NCI-H146 (cell line): ENCODE measurements at places on chromosomes 16 and 17.

DNA sequence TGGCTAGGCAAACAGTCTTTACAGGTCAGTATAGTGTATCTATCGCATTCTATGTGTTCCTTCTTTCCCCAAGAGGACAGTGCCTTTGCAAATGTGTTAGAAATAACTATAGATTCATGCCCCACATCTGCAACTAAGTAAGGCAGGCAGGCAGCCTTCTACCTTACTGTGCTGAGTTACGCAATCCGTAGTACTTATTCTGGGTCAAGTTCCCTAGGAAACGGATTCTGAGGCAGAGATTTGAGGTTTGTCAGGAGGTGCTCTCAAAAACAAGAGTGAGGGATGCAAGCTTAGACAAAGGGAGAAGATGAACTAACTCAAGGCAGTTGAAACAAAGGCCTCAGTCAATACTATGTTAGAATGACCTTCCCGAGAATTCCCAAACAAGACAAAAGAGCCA lies 12.7 kb upstream of the ANKFY1 start:
- no peak for DNase-seq

- no peak for DNase-seq
Measured at GRCh38 chr16:57846078-57846697, 43.9 kb upstream of the KIFC3 start.

- DNase-seq: no peak
Measured at GRCh38 chr17:14302091-14302430, 1.2 kb downstream of the HS3ST3B1 start.

DNA sequence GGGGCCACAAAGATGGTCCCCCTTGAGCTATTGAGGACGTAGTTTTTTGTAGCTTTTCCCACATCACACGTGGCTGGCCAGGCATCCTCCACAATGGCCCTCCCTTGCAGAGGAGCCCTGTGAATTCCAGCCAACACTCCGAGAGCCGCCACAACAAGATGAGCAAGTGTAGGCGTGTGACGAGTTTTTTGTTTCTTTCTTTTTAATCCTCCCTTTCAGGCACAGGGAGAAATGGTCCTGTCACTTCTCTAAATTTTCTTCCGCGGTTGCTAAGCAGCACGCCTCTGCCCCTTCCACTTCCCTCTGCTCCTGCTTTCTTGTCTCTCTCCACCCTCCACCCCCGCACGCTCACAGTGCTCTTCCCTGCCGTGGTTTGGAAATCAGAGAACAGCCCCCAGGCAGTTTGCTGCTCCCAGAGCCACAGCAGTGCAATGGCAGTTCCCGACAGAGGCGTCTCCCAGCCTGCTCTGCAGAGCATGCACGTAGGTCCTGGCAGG lies 68.0 kb upstream of the MRTFB start:
- peak; percentile 86 for DNase-seq

GRCh38 chr17:45946841-45947256 lies 52.2 kb upstream of the STH start:
- no peak for DNase-seq

DNA sequence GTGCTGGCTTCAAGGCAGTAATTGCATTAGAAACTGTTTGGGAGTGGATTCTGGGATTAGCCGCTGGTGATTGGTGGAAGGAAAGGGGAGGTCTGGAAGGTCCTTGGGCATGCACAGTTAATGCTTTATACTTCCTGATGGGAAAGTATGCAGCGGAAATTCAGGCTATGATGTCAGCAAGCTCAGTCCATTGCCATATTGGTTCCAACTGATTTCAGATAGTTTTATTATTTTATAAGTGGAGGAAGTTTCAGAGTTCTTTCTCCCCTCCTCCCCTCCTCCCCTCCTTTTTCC lies 8.1 kb upstream of the CMTR2 start:
- DNase-seq: no peak

DNA sequence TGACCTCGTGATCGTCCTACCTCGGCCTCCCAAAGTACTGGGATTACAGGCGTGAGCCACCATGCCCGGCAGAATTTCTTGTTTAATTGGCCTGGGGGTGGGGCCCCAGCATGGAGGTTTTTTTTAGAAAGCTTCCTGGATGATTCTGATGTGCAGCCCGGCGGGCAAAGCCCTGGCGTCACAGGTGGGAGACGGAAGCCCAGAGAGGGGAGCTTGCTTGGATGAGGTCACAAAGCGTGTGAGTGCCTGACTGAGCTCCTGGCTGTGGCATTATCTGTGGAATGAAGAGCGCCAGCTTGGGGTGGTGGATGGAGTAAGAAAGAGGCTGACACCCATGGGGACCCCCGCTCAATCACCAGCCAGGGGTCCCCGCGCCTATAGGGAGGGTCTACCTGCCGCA lies 4.1 kb downstream of the VASN start:
- DNase-seq: no peak

DNA sequence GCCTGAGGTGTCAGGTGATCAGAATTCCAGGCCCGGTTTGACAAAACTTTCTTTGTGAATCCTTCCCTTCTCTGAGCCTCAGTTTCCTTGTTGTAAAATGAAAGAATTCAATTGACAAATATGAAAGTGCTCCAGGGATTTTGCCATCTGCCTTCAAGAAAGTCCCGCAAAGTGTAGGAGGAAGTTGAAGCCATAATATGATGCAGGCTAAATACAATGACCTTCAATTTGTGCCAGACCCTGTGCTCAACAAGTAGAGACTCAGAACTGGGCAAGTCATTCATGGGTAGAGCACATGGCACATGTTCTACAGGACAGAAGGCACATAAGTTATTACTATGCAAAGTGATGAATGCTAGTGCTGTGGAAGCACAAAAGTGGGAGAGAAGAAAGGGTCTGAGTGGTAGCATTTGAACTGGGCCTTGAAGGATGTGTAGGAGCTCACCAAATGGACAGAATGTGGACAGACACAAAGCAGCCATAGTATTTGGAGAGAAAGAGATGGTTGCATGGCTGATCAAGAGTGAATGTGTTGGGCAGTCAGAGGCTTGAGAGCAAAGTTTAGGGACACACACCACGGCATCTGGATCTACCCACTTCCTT lies 2.4 kb upstream of the SCIMP start:
- no peak for DNase-seq

GRCh38 chr17:30086896-30087295 lies 29.7 kb upstream of the NSRP1 start:
- DNase-seq: no peak

GRCh38 chr16:74865922-74866598 lies 91.4 kb upstream of the FA2H start:
- DNase-seq: peak; percentile 4

DNA sequence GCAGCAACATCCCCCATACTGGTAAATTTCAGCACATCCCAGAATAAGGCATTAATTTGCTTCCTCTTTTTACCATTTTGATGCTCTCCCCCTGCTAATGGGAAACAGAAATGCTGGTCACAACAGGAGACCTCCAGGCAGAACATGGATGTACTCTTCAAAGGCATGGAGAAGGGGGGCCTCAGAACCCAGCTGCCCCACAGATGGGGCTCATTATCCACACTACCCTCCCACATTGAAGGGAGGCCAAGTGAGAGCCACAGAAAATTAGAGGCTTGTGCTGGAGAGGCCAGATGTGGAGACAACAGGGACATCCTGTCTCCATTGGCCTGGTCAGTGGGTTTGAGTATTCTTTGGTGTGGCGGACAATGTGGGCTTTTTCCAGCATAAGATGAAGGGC lies 150.1 kb upstream of the CDH11 start:
- DNase-seq: no peak

GRCh38 chr16:12455287-12455798 lies 348.3 kb downstream of the CPPED1 start:
- peak; percentile 77 for DNase-seq
